Skin of body (tissue), 3 donors: ENCODE measurements at places on chromosomes 6 and 20. TPM values are rescaled to one million over a fixed set of nuclear protein-coding genes. Genes with fewer than 3 reads are reported as not detected.
A peak's percentile ranks its signal among the peaks of the same experiment; 100 is the strongest.

DNA sequence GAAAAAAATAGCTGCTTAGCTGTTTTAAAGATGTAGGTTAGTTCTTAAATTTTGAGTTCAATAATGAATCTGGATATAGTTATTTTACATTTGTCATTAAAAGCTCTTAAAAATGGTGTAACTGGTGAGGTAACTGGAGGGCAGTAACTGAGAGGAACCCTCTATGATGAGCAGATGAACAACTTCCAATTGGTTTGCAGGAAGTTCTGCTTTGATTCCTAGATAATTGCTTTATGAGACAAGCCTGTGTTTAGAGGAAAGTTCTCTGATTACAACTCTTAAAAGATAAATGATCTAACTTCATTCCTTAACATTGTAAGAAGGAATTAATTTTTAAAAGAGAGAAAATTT is 8.5 kb downstream of the MYLIP start:
- DNase-seq, result no peak

DNA sequence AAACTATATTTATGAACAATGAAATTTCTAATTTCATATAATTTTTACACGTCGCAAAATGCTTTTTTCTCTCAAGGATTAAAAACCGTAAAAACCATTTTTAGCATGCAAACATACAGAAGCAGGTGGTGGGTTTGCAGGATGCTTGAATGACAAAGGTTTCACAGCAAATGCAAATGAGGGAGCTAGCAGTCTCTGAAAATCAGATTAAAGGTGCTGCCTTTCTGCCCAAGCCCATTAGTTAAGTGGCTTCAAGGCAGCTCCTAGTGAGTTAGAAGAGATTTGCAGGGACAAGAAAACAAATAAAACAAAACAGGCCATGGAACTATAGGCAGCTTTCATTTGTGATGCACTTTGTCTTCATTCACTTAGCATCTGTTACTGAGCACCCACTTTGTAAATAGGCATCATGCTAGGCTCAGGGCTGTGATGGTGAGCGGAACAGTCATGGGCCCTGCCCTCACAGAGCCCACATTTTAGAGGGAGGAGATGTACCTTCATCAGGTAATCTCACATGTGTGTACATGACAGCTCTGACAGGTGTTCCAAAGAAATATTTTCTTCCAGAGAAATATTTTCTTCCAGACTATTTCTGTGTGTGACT is 29.5 kb downstream of the NAPB start:
- DNase-seq, result no peak

The RIPPLY2 gene
- total RNA-seq, result not detected

GRCh38 chr6:6678185-6678671 is 89.7 kb downstream of the LY86 start:
- DNase-seq, result no peak

GRCh38 chr6:32952817-32953739 is at the start of gene HLA-DMA:
Gene HLA-DMA, minus strand, starts transcription at chr6:32953097. Its CDS starts 61 bp downstream, at chr6:32953036.
- peak; percentile 64 for DNase-seq

DNA sequence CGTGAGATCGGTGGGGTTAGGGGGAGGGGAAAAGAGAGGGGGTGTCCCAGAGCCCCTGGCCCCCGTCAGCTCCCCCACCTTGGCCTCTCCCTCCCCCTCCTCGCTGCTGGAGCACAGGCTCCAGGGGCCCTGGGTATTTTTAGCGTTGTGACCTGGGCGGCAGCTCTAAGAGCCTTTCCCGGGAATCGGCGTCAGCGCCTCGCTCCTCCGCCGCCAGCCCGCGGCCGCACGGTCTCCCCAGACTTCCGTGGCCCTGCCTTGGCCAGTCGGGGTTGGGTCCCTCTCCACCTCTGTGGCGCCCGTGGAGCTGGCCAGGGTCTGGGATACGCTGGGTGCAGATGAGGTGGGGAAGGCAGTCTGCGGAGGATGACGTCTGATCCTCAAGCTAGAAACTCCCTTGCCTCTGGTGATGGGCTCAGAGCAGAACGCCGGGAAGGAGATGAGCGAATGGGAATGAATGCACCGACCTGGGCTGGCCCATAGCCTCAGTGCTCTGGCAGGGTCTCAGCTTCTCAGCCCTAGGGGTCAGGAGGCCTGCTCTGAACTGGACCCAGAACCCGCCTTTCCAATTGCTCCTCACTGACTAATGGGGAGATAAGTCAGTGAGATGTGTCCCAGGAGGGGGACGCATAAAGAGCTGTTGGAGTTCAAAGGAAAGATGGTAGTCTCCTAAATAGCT is 883 bp upstream of the DBNDD2 start:
- DNase-seq, result no peak

DNA sequence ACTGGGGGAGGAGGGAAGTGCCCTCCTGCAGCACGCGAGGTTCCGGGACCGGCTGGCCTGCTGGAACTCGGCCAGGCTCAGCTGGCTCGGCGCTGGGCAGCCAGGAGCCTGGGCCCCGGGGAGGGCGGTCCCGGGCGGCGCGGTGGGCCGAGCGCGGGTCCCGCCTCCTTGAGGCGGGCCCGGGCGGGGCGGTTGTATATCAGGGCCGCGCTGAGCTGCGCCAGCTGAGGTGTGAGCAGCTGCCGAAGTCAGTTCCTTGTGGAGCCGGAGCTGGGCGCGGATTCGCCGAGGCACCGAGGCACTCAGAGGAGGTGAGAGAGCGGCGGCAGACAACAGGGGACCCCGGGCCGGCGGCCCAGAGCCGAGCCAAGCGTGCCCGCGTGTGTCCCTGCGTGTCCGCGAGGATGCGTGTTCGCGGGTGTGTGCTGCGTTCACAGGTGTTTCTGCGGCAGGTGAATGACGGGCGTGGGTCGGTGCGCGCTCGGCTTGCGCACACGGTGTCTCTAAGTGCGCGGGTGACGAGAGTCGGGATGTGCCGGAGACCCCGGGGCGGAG is at the start of gene CDKN1A:
TSS of gene CDKN1A (plus strand) at position 227 of the 555 bp plus-strand sequence. CDS start 5,388 bp downstream, outside the sequence.
- peak; percentile 37 for DNase-seq

DNA sequence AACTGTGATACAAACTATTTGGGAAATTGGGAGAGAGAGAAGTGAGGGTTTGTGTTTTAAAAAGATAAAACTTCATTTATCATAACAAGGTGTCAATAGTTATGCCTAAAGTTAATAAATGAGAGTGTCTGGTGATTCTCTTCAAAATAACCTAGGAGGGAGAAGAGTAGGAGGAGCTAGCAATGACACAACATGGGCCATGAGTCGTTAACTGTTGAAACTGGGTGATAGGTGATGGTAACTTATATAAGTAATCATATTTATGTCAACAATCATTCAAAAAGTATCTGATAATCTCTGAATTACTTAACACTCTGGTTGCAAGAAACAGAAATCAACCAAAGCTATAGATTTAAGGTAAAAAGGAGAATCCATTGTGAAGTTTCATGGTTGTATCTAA is 46.8 kb upstream of the INSM1 start:
- no peak for DNase-seq

GRCh38 chr6:47161176-47161687 is 119.1 kb upstream of the ADGRF1 start:
- no peak for DNase-seq

GRCh38 chr6:106334646-106335448 is 9.3 kb upstream of the ATG5 start:
- peak; percentile 4 for DNase-seq

GRCh38 chr20:60420676-60421229 is 462.5 kb downstream of the CDH26 start:
- no peak for DNase-seq

DNA sequence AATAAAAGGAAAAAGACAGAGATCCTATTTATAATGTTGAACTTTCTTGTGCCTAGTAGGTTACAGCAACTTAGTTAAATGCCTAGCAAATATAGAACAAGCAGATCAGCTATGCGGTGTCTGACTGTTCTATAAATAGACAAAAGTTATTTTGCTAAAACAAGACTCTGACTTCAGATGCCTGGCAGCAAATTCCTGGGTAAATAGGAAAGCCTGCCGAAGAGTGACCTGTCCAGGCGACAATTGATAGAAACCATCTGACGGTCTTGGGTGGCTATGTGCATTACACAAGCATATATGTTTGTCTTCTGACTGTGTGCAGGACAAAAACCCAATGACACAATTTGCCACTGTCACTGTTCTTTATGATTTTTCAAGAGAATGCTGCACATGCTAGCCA is 38.0 kb upstream of the PDE10A start:
- no peak for DNase-seq

The GSTA3 gene
- 0.39 TPM for total RNA-seq

The MYBL2 gene
- 4.2 TPM for total RNA-seq

DNA sequence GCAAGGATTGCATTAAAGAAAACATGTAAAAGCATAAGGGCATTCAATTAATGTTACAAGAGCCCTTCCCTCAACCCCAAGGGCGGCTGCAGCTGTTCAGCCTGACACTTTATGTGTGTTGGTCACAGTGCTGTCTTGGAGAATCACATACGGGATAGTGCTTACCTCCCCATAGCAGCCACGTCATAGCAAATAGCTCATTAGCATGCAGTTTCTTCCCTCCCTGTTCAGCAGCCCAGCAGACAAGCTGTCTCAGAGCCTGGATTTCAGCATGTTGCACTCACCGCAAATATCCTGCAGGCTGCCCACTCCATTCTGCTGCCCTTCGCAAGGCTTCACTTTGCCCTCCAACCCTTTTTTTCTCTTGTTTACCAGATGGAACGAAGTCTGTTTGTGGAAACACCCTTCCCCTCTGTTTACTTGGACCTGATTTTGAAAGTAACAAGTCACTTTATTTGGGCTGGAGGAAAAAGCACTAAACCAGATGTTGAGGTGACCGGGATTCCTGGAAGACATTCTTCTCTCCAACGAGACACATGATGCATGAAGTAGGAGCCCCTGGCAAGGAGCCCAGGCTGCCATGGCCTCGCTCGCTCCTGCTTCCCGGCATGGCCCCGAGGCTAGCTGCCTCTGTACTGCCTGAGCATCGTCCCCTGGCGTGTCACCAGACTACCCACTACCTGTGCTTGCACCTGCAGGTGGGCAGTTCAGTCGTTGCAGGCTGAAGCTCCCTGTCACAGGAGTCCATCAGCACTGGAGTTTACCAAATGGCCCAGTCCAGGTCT is 151.6 kb upstream of the GMDS start:
- no peak for DNase-seq

The TNNC2 gene
- 472 TPM for total RNA-seq

DNA sequence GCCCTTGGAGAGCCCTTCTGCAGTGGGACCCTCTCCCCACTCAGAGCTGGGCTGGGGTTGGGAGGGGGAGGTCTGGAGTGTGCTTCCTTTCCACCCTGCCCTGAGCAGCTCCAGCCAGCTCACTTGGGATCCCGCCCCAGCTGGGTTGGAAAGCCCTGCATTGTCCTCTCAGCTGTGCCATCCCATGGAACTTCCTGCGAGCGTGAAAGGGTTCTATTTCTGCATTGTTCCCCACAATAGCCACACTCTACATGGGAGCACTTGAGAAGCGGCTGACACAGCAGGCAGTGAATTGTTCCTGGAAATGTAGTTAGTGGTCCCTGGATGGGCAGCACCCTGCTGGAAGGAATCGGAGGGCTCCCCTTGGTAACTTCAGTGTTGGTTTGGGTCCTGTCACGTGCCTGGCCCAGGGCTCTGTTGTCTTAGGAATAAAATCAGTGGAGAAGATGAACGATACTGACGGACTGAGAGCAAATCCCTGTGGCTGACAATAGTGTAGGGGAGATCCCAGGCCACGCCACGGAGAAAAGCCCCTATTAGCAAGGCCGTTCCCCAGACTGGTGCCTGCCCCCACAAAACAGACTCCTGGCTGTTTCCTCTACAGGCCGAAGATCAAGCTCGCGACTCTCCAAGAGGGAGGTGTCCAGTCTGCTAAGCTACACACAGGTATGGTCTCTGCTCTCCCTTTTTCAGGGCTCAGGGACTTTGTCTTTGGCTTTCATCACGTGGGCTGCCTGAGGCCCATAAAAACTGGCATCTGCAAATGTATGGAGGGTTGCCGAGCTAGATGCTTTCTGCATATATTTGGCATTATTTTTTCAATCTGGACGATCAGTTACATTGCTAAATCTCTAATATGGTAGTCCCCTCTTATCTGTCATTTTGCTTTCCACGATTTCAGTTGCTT is 18.8 kb downstream of the DNMT3B start:
- DNase-seq, result no peak

DNA sequence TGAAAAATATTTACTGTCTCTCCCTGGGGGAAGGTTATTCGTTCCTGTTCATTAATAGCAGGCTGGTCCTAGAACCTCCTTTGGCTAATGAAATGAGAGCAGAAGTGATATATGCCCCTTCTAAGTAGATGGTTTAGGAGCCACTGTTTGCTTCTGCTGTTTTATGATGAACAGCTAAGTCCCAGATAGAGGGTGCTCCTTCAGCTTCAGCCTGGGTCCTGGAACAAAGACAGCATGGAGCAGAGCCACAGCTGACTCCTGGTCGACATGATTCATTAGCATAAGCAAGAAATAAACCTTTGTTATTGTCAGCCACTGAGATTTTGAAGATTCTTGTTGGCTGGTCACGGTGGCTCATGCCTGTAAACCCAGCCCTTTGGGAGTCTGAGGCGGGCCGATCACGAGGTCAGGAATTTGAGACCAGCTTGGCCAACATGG is 47.8 kb upstream of the ARMC2 start:
- DNase-seq, result no peak

The CST1 gene
- total RNA-seq, result not detected

- DNase-seq, result no peak
Measured at GRCh38 chr20:40931410-40932044, 97.1 kb upstream of the TOP1 start.

DNA sequence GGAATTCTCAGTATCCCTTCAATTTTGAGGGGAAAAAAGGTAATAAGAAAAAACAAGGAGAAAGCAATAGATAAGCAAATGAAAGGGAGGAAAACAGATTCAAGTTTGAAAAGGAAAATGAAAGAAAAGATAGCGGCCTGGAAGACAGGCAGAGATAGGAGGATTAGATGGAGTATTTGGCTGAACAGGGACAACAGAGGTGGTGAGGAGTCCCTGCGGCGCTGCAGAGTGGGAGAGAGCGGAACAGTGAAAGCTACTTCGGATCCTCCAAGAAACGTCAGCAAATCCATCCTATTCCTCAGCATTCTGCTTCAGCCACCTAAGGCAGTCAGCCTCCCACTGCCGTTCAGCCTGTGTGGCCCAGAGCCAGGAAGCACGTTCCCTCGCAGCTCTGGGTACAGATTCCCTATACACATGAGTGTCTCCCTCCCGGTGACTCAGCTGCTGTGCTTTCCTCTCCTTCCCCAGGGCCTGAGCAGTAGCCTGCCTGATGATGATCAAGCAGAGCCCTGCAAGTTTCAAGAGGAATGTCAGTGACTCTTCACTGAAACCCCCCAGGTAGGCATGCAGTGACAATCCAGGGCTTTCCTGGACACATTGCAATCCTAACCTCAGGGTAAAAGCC is 43.4 kb upstream of the CDYL start:
- DNase-seq, result no peak
